ENCODE measurements at places on chromosomes 6 and 20.

DNA sequence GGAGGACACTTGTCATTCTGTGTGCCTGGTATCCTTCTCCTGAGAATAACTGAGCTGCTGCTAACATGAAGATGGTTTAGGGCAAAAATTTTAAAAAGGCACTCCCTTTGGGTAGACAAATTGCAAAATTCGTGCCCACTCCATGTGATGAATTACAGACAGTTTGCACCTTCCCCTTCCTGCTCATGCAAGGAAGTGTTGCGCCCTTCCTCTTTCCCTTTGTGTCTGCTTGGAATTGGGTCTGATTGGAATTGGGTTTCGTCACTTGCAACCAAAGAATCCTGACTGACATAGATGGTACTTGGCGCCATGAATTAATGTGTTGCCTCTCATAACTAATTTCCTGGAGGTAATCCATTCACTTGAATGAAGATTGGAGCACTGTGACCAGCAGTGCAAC is 62.3 kb upstream of the SHLD1 start:
- no peak for DNase-seq

DNA sequence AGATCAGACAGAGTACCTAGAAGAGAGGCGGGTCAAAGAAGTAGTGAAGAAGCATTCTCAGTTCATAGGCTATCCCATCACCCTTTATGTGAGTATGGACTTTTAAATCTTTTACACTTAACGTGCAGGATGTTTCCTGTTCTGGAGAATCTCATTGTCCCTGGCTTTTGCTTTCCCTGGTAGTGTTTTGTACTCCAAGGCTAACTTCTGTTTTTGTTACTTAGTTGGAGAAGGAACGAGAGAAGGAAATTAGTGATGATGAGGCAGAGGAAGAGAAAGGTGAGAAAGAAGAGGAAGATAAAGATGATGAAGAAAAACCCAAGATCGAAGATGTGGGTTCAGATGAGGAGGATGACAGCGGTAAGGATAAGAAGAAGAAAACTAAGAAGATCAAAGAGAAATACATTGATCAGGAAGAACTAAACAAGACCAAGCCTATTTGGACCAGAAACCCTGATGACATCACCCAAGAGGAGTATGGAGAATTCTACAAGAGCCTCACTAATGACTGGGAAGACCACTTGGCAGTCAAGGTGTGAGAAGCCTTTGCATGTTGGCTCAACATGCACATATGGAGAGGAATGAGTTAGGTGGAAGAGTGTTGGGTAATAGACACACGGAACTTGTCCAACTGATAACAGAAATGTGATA is 3.3 kb downstream of the HSP90AB1 start:
- no peak for DNase-seq

DNA sequence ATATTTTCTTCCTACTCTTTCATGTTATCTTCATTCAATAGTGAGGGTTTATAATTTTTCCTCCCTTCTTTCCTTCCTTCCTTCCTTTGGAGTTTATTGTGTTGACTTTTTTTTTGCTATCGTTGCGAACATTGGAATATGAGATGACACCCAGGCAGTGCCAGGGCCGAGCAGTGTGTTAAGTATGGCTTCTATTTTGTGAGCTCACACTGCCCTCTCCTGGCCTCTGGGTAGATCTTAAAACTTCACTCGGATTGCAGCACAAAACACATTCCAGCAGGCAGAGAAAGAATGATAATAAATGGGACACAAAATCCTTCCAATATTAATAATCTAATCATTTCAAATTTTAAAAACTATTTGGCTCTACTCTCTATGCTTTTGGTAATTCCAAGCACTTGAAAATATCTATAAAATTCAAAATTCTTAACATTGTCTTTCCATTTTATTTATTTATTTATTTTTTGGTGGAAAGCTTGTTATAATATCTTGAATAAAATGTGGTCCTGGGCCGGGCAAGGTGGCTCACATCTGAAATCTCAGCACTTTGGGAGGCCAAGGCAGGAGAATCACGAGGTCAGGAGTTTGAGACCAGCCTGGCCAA is 147.4 kb upstream of the OLIG3 start:
- no peak for DNase-seq

DNA sequence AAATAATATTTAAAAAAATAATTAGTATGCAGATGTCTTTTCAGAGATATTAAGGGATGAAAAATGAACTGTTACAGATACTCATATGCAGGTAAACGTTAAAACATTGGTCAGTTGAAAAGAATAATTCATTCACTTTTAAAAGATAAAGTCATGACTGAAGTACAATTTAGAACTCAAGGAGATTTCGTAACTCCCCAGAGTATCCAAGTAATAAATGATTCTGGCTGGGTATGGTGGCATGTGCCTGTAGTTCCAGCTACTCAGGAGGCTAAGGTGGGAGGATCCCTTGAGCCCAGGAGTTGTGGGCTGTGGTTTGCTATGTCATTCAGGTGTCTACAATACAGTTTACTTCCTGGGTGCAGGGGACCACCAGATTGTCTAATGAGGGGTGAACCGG is 122.3 kb upstream of the TMEM181 start:
- DNase-seq, result no peak

DNA sequence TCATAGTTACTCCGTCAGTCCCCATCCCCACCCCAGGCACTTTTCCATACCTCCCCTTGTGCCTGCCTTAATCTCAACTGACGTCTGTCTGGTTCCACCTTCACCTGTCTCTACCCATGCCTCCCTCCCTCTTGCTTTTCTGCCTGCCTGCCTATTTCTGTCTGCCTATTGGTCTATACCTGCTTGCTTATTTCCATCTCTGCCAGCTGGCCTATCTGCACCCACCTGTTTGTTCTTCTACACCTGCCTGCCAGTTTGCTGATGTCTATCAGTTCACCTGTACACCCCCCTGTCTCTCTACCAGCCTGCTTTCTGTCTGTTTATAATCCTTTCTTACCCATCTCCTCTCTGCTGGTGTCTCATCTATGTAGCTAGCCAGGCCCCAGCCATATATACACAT is 87.5 kb downstream of the RALGAPA2 start:
- no peak for DNase-seq

GRCh38 chr6:2693231-2693630 is 57.5 kb downstream of the MYLK4 start:
- DNase-seq, result no peak

- no peak for DNase-seq
Observed at GRCh38 chr6:161074496-161075121, 83.0 kb downstream of the MAP3K4 start.

- DNase-seq, result peak; percentile 39
Observed at GRCh38 chr20:36199345-36200257, 36.7 kb upstream of the AAR2 start.

DNA sequence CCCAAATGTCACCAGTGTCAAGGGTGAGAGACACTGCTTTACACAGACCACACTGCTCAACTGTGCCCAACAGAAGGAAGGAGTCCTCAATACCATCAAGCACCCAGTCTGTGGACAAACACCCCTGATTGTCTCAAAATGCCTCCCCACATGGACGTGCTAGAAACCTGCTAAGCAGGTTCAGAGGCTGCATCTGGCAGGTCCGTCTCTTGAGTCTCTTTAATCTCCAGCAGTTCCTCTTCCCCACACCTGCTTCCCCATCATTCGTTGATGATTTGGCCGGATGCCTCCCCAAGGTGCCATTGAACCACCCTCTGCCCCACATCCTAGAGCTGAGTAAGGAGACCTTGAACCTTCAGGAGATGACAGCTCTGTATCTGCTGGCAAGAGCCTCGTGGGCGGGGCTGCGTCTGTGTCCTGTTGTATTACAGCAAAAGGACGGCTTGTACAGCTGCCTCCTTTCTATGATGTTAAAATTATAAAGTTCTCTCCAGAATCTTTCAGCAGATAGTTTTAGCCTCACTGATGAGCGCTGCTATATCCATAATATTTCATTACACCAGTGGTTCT is 179.2 kb downstream of the PREX1 start:
- DNase-seq, result no peak

Measured in hypothalamus (tissue), 51 donors.